ENCODE measurements at places on chromosomes 1 and 21. TPM values are rescaled to one million over a fixed set of nuclear protein-coding genes. Genes with fewer than 3 reads are reported as not detected.

- peak; percentile 67 for DNase-seq
Observed at GRCh38 chr1:12658531-12659453, 14.9 kb downstream of the AADACL4 start.

WNT2B gene
- polyA plus RNA-seq: 1.9 TPM

GRCh38 chr1:116417678-116418077 lies 44.6 kb downstream of the ATP1A1 start:
- no peak for DNase-seq

DNA sequence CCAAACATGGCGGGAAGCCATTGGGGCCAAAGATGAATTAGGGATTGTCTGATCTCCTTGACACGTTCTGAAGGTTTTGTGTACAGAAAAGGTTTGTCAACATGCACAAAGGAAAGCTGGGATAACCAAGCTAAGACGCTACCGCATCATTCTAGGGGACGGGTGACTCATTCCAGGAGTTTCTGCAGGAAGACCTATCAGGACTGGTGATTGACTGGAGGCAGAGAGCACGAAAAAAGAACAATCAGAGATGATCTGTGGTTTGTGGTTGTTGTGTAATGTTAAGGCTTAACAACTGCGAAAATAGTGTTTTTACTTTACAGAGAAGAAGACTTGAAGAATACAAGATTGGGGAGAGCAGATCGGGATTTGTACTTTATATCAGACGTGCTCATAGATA lies 22.2 kb upstream of the ERG start:
- no peak for DNase-seq

- DNase-seq: no peak
Observed at GRCh38 chr1:96708482-96708881, 13.1 kb upstream of the PTBP2 start.

RIPK4 gene
- 15.8 TPM for polyA plus RNA-seq

GRCh38 chr1:193211539-193211938 lies 25.1 kb upstream of the B3GALT2 start:
- no peak for DNase-seq

BMP8A gene
- 0.33 TPM for polyA plus RNA-seq

- no peak for DNase-seq
Observed at GRCh38 chr1:111570781-111571181, 48.8 kb upstream of the RAP1A start.

DNA sequence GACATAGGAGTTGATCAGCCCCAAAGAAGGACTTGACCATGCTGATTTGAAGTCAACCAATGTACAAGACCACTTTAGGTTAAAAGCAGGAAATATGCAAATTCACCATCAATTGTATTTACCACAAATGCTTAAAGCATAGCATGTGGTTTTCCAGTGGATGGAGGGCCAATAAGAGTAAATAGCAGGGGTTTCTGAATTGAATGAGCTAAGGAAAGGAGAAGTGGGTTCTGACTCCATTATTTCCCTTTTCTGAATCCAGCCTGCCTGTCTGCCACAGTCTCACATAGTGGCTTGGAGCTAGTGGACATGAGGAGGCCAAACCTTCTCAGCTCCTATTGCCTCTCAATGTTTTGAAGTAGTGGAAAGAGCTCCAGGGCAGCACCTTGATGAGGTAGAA lies 7.2 kb upstream of the TNFSF18 start:
- no peak for DNase-seq

Measured in right renal cortex interstitium (tissue), 3 donors.